DND-41 (cell line): ENCODE measurements at places on chromosomes 6 and 20.

- DNase-seq = no peak
Observed at GRCh38 chr20:42775037-42775436, 414.7 kb downstream of the PTPRT start.

DNA sequence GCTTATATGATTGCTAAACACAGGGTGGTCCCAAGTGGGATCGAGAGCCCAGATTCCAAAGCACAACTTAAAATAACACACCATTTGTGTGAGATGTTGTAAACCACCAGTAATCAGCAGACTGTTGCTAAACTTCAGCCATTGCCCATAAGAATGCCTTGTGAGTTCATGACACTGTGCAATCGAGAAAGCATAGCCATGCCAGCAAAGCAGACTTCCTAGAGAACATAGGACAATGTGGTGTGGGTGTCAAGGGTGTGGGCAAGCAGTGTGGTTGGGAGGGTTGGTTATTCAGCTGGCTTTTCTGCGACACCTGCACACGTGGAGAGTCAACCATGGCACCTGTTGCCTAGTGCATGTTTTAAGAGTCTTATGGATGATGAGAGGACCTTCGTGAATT is 16.1 kb upstream of the CALHM6 start:
- DNase-seq = peak; percentile 53

GRCh38 chr6:80206758-80207157 is 100.3 kb downstream of the BCKDHB start:
- no peak for DNase-seq

- no peak for DNase-seq
Observed at GRCh38 chr6:137729866-137730629, 137.0 kb upstream of the TNFAIP3 start.

DNA sequence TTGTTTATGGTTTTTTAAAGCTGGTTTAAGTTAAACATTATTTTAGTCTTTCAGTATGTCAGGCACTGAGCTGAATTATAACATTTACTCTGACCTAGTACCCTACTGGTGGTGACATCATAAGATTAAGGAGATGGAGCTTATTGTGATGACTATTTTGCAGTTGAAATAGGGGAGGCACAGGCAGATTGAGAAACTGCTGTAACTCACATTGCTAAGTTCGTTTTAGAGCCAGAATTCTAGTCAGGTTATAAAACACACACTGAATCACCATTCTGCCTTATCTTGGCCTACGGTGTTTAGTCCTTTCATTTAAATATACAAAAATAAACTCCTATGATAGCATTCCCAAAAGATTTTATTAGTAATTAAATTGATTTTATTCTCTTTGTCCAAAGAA is 584.1 kb downstream of the TFAP2A start:
- no peak for DNase-seq

- DNase-seq = no peak
Observed at GRCh38 chr20:20972490-20972889, 133.7 kb downstream of the LINC00237 start.

DNA sequence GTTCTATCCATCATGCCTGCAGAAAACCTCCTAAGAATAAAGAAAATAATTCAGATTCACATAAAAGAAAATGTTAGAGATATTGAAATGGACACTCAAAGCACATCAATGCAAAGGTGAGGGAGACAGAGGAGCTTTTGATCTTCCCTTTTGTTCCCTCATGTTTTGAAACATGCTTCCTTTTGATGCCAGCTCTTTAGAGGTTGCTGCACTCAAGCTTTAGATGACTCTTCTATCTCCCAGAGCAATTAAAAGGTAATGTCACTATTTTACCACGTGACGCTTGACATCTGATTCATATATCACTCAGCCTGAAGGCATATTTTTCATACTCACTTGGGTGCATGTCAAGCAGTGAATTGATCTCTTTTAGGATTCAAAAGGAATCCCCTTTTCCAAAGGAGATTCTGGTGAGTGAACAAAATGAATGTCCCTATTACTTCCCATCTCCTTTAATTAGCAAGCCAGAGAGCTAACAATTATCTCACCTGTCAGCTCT is 1026.7 kb downstream of the KIF16B start:
- no peak for DNase-seq

- DNase-seq = no peak
Observed at GRCh38 chr6:135084916-135085269, 30.3 kb upstream of the HBS1L start.

DNA sequence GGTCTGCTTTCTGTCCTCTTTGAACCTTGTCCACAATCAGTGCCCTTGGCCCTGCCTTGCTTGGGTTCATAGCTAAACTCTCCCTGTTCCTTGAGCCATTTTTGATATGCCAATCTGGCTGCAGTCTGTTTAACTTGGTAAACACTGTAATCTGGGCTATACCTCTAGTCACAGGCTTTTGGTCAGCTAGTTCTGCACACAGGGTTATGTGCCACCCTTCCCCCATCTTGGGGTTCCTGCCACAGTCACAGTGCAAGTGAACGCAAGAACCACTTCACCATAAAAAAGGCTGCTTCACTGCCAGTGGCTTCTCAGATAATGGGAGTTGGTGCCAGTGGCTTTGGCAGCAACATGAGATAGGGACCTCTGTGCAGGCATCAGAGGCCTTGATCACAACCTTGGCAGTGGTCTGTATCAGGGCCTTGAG is 10.9 kb upstream of the ATRN start:
- DNase-seq = no peak

- no peak for DNase-seq
Observed at GRCh38 chr6:26183237-26183580, 96.0 kb downstream of the HFE start.

- DNase-seq = no peak
Observed at GRCh38 chr20:4919047-4919704, 82.1 kb downstream of the SLC23A2 start.

- no peak for DNase-seq
Observed at GRCh38 chr6:135250234-135250633, 69.1 kb downstream of the MYB start.

GRCh38 chr6:164108869-164109769 is 694.6 kb downstream of the QKI start:
- DNase-seq = no peak

- DNase-seq = no peak
Observed at GRCh38 chr20:663315-664090, 10.5 kb upstream of the SRXN1 start.

GRCh38 chr20:19404826-19405225 is 192.4 kb downstream of the SLC24A3 start:
- DNase-seq = no peak

- DNase-seq = no peak
Observed at GRCh38 chr6:35392111-35392702, 49.8 kb downstream of the PPARD start.

GRCh38 chr6:104633125-104633524 is 226.6 kb downstream of the HACE1 start:
- no peak for DNase-seq

DNA sequence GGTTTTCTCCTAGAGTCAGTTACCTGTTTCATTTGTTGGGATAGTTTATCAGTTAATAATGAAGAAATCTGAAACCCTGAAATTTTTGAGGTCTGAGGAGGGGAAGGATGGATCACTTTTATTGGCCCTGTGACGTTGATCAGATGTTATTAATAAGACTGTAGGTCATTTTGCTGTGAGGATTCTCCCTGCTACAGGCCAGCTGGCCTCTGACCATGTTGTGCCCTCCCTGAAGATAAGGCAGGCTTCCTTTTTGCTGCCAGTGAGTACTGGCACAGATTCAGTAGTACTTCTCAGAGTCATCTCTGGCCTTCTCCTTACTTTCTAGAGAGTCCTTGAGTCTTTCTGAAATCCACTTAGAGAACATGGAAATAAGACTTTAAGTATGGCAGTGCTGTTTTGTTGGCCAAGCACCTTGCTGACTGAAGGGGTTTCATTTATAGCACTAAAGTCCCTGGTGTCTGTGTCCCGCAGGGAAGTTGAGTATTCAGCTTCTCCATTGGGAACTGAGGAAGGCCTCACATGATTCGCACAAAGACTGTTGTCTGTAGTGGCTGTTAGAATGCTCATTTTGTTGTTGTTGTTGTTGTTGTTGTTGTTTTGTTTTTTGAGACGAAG is 202.6 kb downstream of the DTNBP1 start:
- no peak for DNase-seq

DNA sequence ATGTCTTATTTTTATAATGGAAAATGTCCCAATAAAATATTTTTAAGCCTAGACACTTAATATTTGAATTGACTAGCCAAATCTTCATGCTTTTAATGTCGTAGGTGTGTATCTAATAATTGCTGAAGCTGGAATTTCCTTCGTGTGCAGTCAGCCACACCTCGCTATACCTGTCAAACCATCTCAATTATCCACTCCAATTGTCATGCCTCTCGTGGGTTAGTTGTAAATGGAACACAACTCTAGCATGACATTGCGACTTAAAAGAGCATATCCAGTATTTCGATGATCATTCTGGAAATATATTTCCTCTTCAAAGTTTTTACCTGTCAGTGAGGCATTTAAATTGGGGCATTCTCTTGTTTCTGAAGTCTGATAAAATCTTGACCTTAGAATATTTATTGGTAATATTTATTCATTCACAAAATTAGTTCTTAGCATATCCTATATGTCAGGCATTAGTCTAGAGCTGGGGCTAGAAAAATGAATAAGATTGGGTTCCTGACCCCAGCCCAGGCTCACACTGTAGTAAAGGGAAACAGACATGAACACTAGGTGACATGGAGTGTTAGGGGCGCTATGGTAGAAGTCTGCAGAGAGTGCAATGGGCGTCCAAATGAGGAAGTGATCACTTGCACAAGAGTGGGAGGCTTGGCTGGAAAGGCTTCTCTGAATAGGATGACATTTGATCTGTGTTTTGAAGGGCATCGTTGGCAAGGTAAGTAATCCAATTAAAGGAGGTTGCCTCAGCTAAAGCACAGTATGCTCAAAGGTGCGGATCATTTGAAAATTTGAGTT is 11.0 kb upstream of the CFAP206 start:
- no peak for DNase-seq

GRCh38 chr6:66533921-66534404 is 826.9 kb upstream of the EYS start:
- DNase-seq = no peak

DNA sequence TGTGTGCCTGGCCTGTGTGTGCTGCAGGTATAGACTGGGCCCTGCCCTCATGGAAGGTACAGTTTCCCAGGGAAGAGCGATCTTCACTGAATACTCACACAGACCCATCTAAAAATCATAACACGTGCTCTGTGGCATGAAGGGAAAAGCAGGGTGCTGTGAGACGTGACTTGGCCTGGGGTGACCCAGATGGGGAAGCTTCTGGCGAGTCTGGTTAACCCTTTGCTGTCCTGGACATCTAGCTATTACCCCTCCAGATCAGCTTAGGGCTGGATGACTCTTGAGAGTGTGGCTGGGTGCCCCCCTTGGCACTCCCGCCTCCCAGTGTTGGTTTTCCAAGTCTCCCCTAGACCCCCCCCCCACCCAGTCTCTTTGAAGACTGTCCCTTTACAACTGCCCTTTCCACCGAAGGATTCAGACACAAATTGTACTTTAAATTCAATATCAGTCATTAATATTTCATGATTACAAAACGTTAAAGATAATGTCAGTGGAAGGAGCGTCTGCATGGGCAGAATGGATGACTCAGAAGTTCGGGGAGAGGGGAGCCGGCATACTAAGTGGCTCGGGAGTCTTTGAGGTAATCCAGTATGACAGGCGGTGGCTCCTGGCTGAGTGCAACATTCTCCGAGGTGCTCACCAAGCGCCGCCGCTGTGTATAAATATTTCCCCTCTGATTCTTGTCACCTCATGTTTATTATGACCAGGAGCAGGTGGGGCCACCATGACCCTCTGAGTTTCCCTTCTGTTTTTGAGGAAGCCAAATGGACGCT is 77.3 kb downstream of the CD40 start:
- DNase-seq = no peak

DNA sequence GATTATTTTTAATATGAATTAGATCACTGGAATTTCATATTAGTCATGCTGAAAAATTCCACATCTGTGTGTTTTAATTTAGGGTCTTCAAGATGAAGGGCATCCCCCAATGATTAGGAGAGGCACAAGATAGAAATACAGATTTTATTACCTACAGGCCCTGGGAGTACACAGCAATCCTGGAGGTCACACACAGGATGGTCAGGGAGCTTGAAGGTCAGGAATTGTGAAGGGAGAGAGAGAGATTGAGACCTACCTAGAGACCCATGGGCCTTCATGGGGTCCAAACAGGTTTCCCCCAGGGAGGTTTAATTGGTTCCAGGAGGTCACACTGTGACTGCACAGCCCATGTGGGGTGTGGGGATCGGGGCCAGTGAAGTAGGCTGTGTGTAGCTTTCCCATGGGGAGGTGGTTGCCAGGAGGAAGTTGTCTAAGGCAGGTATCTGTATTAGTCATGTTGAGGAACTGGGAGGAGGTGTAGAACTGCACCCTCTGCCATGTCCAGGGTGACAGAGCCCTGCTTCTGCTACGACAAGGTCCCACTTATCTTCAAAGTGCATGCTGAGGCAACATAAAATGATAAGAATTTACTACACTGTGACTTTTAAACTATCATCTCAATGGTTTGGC is 18.3 kb downstream of the SNX9 start:
- DNase-seq = no peak

GRCh38 chr6:115302731-115303130 is 758.0 kb downstream of the FRK start:
- DNase-seq = no peak

DNA sequence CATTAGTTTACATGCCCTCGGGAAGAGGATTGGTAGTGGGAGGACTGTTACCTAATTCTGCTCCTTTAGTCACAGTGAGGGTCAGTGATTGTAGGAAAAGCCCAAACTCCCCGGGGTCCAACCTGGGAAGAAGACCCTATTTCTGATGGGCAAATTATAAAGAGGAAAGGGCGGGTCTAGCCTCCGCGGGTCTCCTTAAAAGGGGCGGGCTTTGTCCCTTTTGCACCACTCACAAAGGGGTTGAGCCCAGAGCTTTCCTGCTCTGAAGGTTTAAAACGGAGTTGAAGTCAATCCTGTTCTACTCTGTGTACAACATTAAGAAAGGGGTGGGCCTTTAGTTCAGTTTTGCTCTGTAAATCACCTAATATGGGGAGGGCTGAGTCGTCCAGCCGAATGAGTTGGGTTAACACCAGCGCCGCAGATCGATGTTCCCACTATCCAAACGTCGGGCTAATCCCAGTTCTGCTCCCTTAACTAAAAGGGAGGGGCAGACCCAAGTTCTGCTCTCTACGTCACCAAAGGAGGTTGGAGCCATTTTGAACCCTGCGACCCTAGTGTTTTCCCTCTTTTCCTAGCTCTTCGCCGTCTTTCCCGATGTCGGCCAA is 920 bp upstream of the RNF5 start:
- DNase-seq = peak; percentile 66
